G401 (cell line): ENCODE measurements at places on chromosomes 5 and 9.

GRCh38 chr5:43376496-43377140 lies 35.6 kb downstream of the CCL28 start:
- DNase-seq = no peak

DNA sequence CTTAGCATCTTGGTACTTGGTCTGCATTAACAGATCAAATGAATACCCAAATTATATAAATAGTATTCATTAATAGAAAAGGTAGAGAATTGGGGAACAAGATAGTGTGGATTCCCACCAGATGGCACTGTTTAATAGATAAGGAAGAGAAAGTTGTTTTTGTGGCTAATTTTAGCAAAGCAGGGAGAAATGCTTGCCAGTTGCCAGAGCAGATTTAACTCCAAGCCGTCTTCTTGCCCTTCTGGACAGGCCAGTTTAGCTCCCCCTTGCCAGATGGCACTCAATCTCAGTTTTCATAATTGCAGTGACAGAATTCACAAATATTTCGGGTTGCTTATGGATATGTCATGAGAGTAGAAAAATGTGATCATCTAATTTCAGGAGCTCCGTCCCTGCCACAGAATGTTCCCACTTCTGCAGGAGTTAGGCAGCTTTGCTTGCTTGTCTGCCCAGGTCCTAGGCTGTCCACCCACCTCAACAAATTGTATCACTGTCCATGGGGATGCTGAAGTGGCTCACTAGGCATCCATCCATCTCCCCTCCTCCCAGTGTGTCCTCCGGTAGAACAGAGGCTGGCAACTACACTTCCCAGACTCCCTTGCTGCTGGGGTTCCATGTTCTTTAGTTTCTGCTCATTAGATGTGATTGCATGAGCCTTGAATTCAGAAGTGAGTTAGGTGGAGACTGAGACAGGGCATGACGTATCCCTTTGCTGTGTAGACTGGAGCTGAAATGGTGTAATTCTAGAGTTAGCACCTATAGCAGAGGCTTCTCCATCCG lies 11.8 kb upstream of the HEXB start:
- DNase-seq = peak; percentile 94

DNA sequence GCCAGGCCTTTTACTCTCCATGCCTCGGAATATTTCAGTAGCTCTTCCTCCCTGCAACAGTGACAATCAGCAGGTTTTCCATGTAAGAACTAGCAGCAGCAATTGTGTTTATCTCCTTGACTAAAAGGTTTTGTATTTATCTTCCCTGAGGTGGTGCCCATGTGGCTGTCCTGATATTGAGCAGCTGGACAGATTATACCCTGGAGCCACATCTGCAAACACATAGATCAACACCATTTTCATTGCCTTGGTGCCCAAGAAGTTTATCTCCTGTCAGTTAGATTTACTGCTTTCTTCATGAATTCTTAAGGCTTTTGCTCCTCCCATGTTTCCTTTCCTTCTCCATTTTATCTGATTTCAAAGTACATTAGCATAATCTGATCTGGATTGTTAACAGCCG lies 378.4 kb downstream of the SPATA31D1 start:
- DNase-seq = no peak

DNA sequence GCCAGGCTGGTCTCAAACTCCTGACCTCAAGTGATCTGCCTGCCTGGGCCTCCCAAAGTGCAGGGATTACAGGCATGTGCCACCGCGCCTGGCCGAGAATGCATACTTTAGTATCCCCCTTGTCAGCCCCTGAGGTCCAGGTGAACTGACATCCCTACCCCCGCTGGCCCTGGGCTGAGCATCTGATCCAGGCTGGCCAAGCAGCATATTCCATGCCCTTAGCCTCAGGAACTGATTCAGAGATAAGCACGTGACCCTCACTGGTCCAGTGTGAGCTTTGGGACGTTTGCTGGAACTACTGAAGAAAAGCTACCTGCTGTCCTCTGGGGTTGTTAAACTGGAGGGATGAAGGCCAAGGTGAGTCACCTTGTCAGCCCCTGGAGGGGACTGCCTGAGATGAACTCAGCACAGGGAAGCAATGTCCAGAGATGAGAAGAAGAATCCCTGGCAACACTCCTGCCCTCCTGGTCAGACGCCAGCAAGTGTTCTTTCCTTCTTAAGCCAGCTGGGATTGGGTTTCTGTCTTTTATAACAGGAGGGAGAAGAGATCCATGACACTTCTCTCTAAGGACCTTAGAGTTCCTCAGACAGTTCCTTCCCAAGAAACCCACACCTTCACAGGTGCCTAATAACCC lies 59.1 kb upstream of the FBXW11 start:
- no peak for DNase-seq

GRCh38 chr5:172721455-172722326 lies 49.3 kb downstream of the DUSP1 start:
- no peak for DNase-seq

DNA sequence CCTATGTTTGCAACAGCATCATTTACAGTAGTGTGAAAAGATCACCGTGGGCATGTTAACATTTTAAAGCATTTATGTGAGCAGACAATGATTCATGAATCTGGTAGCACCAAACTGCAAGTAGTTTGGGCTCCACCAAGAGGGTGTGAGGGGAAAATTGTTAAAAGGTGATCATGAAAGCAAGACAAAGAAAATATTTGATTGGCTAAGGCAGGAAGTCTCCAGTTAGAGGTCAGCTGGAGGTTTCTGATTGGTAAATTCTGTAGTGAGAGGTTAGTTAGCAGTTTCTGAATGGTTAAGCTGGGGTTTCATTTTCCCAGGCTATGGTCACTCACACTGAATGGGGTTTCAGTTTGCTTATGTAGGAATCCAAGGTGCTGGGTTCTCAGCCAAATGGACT lies 13.5 kb upstream of the DRD1 start:
- no peak for DNase-seq

DNA sequence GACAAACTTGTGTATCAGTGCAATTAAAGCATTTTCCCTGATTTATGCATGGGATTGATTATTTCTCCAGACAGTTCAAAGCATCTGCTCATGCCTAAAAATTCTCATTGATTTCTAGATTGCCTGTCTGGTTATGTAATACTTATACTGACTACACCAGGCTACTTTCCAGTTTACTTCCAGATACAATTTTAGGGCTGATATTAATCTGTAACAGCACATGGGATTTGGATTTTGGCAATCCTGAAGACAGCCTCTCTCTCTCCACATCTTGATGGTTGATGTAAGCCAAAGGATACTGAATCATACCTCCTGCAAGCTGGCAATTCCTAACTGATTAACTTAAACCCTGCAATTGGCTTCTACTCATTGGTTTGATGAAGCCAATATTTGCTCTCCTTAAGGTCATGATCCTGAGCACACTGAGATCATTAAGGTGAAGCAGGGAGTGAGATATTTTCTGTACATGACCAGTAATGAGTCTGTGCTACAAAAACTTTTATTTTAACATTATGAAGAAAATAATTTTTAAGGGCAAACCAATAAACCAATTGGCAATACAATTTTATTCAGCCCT lies 25.7 kb upstream of the FBXL7 start:
- DNase-seq = no peak

DNA sequence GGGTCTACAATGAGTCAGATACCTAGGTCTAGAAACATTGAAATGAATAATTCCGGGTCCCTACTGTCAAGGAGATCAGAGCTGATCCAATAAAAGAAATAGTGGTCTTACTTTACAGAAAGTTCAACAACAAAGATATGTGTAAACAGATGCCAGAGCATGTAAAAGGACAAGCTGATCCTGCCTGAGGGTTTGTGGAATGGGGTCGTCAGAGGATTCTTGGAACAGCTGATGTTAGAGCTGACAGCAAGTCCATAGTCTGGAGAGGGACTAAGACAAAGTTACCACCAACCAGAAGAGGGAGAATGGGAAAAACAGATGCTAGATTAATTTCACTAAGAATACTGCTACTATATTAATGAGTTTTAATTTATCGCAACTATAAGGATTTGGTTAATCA lies 71.5 kb downstream of the FREM1 start:
- DNase-seq = no peak

DNA sequence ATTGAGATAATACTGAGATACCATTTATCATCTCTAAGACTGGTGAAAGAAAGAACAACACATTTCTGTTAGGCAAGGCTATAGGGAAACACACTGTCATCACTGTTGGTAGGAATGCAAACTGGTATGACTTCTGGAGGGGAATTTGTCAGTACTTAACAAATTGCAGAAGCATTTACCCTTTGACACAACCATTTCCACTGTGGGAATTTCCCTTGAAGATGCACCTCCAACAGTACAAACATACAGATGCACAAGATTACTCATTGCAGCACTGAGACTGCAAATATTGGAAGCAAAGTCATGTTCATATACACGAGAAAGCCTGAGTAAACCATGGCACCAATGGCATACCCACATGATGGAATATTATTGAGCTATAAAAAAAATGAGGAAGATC lies 17.6 kb downstream of the GM2A start:
- DNase-seq = no peak

- DNase-seq = no peak
Measured at GRCh38 chr9:6938873-6939272, 181.1 kb downstream of the KDM4C start.

GRCh38 chr5:52799358-52799982 lies 11.8 kb downstream of the ITGA1 start:
- DNase-seq = peak; percentile 44

GRCh38 chr5:135251093-135251492 lies 147.9 kb downstream of the MACROH2A1 start:
- no peak for DNase-seq

- no peak for DNase-seq
Measured at GRCh38 chr9:124372038-124372437, 43.2 kb downstream of the PSMB7 start.

GRCh38 chr5:68214482-68215207 lies 911 bp upstream of the PIK3R1 start:
- DNase-seq = peak; percentile 45

- DNase-seq = no peak
Measured at GRCh38 chr9:2419347-2419746, 202.2 kb upstream of the VLDLR start.

DNA sequence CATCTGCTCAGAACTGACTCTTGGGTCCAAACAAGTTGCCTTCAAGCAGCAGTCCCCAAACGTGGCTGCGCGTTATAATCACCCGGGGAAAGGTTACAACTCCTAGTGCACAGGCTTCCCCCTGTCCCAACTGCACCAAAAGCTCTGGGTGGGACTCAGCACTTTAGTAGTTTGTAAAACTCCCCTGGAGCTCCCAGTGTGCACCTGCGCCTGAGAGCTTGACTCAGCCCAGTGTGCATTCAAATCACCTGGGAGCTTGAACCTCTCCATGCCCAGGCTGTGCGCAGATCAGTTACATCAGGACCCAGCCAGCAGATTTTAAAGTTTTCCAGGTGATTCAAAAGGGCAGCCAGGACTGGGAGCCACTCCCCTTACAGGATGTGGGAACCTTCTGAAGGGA lies 151.4 kb downstream of the COL23A1 start:
- no peak for DNase-seq

DNA sequence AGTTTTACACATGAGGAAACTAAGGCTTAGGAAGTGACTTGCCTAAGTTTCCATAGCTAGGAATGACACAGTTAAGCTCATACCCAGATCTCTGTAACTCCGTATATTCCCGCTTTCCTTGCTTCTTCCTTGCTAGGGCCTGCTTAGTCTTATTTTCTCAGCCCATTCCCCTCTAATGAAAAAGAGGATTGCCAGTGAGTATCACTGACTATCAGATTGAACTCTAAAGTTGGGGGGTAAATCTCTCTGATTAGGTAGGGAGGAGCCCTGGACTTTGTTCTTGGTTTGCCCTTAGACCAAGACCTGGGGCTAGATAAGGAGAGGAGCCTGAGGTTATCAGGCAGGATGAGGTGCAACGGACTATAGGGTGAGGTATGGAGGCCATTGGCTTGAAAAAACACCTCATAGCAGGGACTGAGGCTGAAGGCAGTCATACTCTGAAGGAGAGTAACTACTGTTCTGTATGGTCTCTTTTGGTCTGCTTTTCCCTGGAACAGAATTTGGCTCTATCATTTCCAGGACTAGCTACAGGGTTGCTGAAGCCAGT lies 2.5 kb downstream of the TRIM32 start:
- no peak for DNase-seq

GRCh38 chr9:9791611-9792010 lies 821.2 kb downstream of the PTPRD start:
- DNase-seq = peak; percentile 36

DNA sequence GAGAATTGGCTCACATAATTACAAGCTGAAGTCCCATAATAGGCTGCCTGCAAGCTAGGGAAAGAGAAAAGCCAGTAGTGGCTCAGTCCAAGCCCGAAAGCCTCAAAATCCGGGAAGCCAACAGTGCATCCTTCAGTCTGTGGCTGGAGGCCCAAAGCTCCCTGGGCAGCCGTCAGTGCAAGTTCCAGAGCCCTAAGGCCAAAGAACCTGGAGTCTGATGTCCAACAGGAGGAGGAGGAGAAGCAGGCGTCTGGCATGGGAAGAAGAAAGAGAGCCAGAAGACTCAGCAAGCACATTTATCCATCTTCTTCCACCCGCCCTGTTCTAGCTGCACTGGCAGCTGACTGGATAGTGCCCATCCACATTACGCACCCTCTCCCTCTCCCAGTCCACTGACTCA lies 213.4 kb downstream of the GAS1 start:
- no peak for DNase-seq

GRCh38 chr9:34492051-34492450 lies 30.7 kb downstream of the ENHO start:
- no peak for DNase-seq

- DNase-seq = no peak
Measured at GRCh38 chr9:77731008-77731698, 83.0 kb upstream of the GNA14 start.

- peak; percentile 82 for DNase-seq
Measured at GRCh38 chr9:136757328-136757727, 715 bp downstream of the LCN8 start.

- no peak for DNase-seq
Measured at GRCh38 chr9:120592210-120592609, 12.2 kb upstream of the CDK5RAP2 start.

- DNase-seq = no peak
Measured at GRCh38 chr5:168770036-168770498, 190.9 kb upstream of the PANK3 start.

GRCh38 chr9:69386651-69387050 lies 61.6 kb downstream of the ENTREP1 start:
- no peak for DNase-seq

DNA sequence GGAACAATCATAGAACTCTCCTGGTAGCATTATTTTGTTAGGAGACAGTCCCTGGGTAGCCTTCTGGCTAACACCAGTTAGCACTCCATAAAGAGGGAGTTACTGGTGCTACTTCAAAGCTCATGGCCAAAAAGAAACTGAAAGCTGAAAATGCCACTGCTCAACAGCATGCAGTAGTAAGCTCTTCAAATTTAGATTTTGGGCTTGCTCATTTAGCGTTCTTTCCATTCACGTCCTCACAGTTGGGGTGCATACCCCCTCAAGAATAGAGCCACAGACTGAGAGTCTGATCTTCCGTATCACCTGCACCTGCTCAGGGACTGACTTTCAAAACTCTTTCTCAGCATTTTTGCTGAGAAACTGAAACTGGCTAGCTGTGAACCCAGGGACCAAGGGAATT lies 24.7 kb downstream of the NTRK2 start:
- no peak for DNase-seq
